ENCODE measurements at places on chromosomes 1 and 21. TPM values are rescaled to one million over a fixed set of nuclear protein-coding genes. Genes with fewer than 3 reads are reported as not detected.

- DNase-seq: no peak
Measured at GRCh38 chr1:23748016-23748415, 4.7 kb downstream of the ELOA start.

GRCh38 chr1:55522353-55522903 lies 307.3 kb upstream of the USP24 start:
- no peak for DNase-seq

GRCh38 chr1:51287966-51288365 lies 42.4 kb downstream of the TTC39A start:
- no peak for DNase-seq

DNA sequence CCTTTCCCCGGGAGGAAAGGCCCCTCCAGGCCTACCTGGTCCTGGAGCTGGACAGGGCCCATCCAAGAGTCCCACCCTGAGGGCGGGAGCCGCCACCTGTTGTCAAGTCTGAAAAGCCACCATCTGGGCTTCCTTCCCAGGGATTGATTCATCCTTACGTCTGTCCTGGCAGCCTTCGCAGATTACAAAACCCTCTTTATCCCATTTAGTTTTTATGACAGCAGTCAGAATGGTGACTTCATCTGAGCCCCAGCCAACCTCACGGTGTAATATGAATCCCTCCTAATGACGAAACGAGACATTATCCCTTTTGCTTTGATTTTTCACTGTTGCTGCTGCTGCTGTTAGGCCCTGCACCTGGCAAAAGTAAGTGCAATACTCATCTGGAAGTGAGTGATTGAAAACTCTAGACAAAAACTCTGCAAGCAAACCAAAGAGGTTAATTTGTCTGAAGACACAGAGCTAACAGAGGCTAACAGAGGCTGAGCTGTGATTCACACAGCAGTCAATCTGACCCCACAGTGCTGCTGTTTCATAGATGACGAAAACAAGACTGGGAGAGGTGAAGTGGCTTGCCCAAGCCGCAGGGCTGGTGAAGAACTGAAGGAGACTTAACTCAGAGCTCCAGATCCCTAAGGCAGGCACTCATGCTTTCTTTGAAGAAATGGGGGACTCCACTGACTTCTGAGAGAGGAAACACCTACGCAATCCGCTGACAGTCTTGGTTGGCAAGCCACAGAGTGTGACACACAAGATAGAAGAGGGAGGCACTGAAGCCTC lies 30.0 kb upstream of the S100A7 start:
- DNase-seq: peak; percentile 59

- no peak for DNase-seq
Measured at GRCh38 chr1:32724678-32725614, 22.4 kb upstream of the SYNC start.

GRCh38 chr1:21662426-21663247 lies 6.5 kb downstream of the RAP1GAP start:
- no peak for DNase-seq

DNA sequence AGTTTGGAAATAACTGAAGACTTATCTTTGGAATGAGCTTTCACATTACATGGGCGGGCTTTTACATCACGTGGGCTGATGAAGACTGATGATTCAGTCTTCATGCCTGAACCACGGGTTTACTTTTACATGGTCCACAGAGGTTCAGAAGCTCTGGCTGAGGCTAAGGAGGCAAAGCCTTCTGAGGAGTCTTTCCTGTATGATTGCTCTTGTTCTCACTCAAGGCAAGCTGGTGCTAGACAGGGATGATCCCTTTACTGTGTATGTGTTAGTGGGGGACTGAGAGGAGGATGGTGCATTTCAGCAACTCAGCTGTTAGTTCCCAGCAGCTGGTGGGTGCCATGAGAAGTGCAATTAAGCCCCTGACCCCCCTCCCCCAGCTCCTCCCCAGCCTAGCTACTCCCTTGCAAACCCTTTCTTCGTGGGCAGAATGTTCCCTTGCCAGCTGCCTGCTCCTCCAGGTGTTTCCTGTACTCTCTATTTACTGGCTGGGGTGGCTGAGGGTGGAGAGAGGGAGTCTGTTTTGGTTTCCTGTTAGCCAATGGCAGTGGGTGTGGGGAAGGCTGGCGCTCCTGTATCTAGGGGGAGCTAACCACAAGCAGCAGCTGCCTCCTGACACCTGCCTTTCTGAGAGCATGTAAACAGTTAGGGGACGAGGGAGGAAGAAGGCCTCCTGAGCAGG lies 15.4 kb downstream of the BTG2 start:
- DNase-seq: no peak

- DNase-seq: no peak
Measured at GRCh38 chr1:177984761-177985160, 14.9 kb upstream of the SEC16B start.

- DNase-seq: no peak
Measured at GRCh38 chr1:185170291-185170848, 13.4 kb downstream of the SWT1 start.

GRCh38 chr21:44800103-44800502 lies 1.5 kb downstream of the UBE2G2 start:
- no peak for DNase-seq

The ADGRL4 gene
- total RNA-seq: 26.5 TPM

The PADI4 gene
- 2.9 TPM for total RNA-seq

The BNIPL gene
- 0.69 TPM for total RNA-seq

The TCEANC2 gene
- 2.7 TPM for total RNA-seq

The ZNF683 gene
- total RNA-seq: not detected

The RGS16 gene
- 18.7 TPM for total RNA-seq

The PTAFR gene
- total RNA-seq: 28.3 TPM

The LCE1C gene
- total RNA-seq: not detected

The IL20 gene
- 8.2 TPM for total RNA-seq

The CELSR2 gene
- 1.7 TPM for total RNA-seq

All from omental fat pad (tissue), 4 donors.